ENCODE measurements at places on chromosomes 2 and 18. TPM values are rescaled to one million over a fixed set of nuclear protein-coding genes. Genes with fewer than 3 reads are reported as not detected.

- H3K27me3 ChIP-seq = no peaks in the 10 kb centered on the region
- peaks cover 8% of the 10 kb centered on the region for H3K4me1 ChIP-seq
- no peak overlapping the region for H3K4me3 ChIP-seq
- H3K27ac ChIP-seq = no peak overlapping the region
- DNase-seq = no peak
- H3K36me3 ChIP-seq = no peaks in the 10 kb centered on the region
Measured at GRCh38 chr18:49844903-49845302, 31.6 kb upstream of the ACAA2 start.

DNA sequence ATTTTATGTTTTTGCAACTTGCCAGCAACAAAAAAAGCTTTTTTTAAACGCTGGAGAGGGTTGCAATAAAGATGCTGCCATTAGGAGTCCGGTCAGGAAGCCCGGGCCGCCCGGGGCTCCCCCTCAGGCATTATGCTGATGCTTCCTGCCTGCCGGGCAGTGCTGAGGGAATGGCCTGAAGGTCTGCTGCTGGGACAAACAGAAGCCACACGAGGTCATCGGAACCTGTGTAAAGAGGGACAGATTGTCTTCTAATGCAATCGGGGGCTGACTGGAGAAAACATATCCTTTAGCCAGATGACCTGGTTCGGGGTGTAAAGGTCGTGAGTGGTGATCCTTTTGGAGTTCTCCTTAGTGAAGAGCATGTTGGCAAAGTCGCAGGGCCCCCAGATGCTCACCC lies 2.3 kb downstream of the IMPA2 start:
- no peak for DNase-seq
- peaks cover 11% of the 10 kb centered on the region for H3K4me1 ChIP-seq
- H3K4me3 ChIP-seq = no peak overlapping the region
- H3K27ac ChIP-seq = no peak overlapping the region
- no peaks in the 10 kb centered on the region for H3K27me3 ChIP-seq

DNA sequence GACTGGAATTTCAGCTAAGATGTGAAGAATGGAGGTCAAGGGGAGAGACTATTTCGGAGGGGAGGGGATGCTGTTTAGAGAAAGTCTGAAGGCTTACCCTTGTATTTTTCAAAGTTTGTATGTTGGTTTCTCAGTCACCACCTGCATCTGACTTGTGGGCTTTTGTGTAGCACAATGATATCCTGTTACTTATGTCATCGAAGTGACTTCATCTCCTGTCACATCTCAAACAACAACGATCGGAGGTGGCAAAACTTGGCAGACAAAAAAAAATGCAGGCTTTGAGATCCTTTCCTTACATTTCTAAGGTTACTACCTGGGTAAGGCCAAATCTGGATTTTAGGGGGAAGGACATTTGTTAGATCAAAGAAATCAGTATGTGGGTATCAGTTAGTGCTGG lies 11.7 kb upstream of the CXCR4 start:
- H3K4me1 ChIP-seq = peaks cover 74% of the 10 kb centered on the region
- H3K36me3 ChIP-seq = no peaks in the 10 kb centered on the region
- H3K27ac ChIP-seq = peak overlapping the region; percentile 77
- H3K27me3 ChIP-seq = no peaks in the 10 kb centered on the region

EFHD1 gene
- not detected for total RNA-seq

GRCh38 chr18:56067214-56067894 lies 479.4 kb upstream of the TCF4 start:
- DNase-seq = no peak

- H3K36me3 ChIP-seq = no peaks in the 10 kb centered on the region
- H3K27me3 ChIP-seq = no peaks in the 10 kb centered on the region
Measured at GRCh38 chr18:60667016-60667415, 294.4 kb upstream of the MC4R start.

CEP192 gene
- 32.2 TPM for total RNA-seq

RBM43 gene
- total RNA-seq = 2.7 TPM

DNA sequence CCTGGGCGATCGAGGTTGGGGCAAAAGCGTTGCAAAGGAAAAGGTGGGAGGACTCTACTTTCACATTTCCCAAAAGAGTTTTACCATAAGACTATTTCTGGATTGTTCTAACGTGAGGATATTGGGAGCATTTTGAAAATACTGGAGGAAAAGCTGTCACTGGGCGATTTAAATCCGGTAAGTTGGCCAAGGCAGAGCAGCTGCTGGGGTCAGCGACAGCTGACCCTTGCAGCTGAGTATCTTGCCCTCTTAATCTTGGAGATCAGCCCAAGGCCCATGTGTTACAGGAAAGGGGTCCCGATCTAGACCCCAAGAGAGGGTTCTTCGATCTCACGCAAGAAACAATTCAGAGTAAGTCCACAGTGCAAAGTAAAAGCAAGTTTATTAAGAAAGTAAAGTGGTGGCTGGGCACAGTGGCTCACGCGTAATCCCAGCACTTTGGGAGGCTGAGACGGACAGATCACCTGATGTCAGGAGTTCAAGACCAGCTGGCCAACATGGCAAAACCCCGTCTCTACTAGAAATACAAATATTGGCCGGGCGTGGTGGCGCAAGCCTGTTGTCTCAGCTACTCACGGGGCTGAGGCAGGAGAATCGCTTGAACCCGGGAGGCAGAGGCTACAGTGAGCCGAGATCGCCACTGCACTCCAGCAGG lies 964 bp upstream of the ST3GAL5 start:
- no peaks in the 10 kb centered on the region for H3K27me3 ChIP-seq
- H3K36me3 ChIP-seq = peaks cover 5% of the 10 kb centered on the region
- peak overlapping the region; percentile 94 for H3K4me3 ChIP-seq

- no peak overlapping the region for H3K4me3 ChIP-seq
- no peak for DNase-seq
- H3K27ac ChIP-seq = peak overlapping the region; percentile 22
- H3K36me3 ChIP-seq = no peaks in the 10 kb centered on the region
Measured at GRCh38 chr2:28662468-28663181, 89.0 kb upstream of the PPP1CB start.

DNA sequence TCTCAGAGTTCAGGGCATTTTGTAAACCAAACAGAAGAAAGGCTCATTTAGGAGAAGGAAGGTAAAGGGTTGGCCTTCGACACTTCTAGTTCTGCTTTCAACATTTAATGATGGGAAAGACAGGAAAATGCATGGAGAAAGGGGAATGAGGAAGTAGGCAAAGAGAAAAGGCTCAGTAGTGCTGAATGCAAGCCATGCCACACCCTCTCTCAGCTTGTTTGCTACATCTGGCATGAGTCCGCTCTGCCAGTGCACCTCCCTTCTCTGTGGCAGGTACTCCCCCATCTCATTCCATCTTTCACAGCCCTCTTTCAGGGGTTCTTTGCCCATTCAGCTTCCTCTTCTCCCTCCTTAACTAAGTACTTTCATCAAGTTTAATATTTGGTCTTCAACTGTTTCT lies 120.9 kb upstream of the ITGB6 start:
- H3K27ac ChIP-seq = no peak overlapping the region
- H3K27me3 ChIP-seq = no peaks in the 10 kb centered on the region
- H3K4me1 ChIP-seq = peaks cover 68% of the 10 kb centered on the region
- H3K4me3 ChIP-seq = no peak overlapping the region
- DNase-seq = no peak
- peaks cover 6% of the 10 kb centered on the region for H3K36me3 ChIP-seq

DNA sequence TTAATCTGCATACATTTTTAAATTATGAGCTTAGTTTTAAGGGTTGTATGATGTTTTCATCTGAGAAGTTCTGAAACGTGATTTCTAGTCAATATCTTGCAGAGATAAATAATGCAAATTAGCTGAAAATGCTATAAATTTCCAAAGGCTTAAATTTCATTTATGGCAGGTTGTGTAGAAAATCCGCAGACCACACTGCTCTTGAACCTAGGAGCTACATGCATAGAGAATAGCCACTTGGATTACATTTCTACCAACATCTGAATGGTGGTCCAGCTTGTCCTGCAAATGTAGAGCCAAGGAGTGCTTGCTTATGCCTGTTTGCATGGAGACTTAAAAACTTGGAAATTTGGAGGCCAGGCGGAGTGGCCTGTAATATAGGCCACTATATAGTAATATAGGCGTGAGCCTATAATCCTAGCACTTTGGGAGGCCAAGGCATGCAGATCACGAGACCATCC lies 6.8 kb downstream of the MAT2A start:
- peaks cover 43% of the 10 kb centered on the region for H3K36me3 ChIP-seq
- DNase-seq = no peak
- no peak overlapping the region for H3K27ac ChIP-seq
- no peaks in the 10 kb centered on the region for H3K27me3 ChIP-seq

DNA sequence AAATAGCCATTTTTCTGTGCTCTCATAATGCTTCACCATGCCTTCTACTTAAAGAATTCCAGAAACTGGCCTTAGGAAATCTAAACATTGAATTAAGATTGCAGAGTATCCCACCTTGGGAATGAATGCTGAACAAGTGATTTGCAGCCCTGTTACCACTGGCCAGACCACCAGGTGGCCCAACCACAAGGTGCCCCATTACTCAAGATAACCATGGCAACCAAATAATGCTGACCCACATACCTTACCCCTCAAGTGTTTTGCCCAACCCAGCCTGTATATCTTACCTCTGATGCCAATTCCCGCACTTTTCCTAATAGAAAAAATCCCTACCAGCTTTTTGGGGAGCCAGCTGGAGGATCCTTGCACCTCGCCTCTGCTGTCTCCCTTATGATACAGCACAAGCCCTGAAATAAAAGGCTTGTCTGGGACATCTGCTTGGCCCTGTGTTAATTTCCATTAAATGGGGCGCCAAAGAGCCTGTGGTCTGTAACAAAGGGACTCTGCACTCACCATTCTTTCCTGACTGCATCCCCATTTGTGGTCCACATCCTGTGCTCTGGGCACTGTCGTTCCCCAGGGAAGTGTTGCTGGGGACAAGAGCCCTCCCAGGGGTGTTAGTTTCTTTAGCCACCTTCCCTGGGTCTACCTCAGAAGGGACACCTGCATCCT lies 17.3 kb upstream of the KCNF1 start:
- no peak for DNase-seq
- H3K27me3 ChIP-seq = peaks cover 49% of the 10 kb centered on the region
- H3K4me1 ChIP-seq = no peaks in the 10 kb centered on the region
- no peak overlapping the region for H3K4me3 ChIP-seq
- H3K27ac ChIP-seq = no peak overlapping the region
- H3K36me3 ChIP-seq = no peaks in the 10 kb centered on the region

DNA sequence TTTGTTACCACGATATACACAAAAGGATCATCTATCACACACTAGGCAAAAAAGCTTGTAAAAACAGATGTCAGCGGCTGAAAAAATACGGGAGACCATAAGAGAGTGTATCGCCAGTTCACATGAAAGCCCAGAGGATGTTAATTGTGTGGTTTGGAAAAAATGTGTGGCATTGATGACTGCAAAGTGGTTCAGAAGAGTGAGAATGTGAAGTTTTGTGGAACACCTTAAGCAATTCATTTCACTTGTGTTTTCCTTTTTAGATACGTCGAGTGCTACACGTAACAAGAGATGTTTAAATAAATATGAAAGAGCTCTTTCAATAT lies 61.7 kb upstream of the DAPL1 start:
- no peaks in the 10 kb centered on the region for H3K36me3 ChIP-seq
- H3K4me3 ChIP-seq = no peak overlapping the region
- DNase-seq = no peak
- no peaks in the 10 kb centered on the region for H3K4me1 ChIP-seq
- H3K27ac ChIP-seq = no peak overlapping the region

DNA sequence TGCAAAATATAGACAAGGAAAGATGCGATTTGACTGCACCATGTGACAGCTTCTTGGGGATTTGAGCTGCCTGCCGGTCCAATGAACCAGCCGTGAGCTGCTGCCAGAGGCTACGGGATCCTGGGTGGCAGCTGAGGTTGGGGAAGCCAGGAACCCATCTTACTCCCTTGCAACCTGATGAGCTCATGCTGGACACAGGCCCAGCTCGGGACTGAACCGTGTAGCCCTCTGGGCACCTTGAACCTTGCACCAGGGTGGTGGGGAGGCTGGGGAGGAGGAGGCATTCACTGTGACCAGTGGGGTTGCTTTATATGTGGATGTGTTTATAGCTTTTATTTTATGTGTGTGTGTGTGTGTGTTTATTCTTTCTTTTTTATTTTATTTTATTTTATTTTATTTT lies 9.1 kb downstream of the ALPI start:
- no peak overlapping the region for H3K27ac ChIP-seq
- no peak for DNase-seq
- no peak overlapping the region for H3K4me3 ChIP-seq
- no peaks in the 10 kb centered on the region for H3K36me3 ChIP-seq

- no peak for DNase-seq
- H3K4me3 ChIP-seq = no peak overlapping the region
- no peaks in the 10 kb centered on the region for H3K36me3 ChIP-seq
- H3K27ac ChIP-seq = no peak overlapping the region
- no peaks in the 10 kb centered on the region for H3K4me1 ChIP-seq
Measured at GRCh38 chr2:42456126-42456839, 37.5 kb downstream of the KCNG3 start.

GRCh38 chr2:28565720-28566295 lies 69.9 kb downstream of the PLB1 start:
- no peaks in the 10 kb centered on the region for H3K36me3 ChIP-seq
- DNase-seq = no peak
- peaks cover 3% of the 10 kb centered on the region for H3K4me1 ChIP-seq
- no peak overlapping the region for H3K27ac ChIP-seq
- peak overlapping the region; percentile 85 for H3K4me3 ChIP-seq
- peaks cover 2% of the 10 kb centered on the region for H3K27me3 ChIP-seq

DNA sequence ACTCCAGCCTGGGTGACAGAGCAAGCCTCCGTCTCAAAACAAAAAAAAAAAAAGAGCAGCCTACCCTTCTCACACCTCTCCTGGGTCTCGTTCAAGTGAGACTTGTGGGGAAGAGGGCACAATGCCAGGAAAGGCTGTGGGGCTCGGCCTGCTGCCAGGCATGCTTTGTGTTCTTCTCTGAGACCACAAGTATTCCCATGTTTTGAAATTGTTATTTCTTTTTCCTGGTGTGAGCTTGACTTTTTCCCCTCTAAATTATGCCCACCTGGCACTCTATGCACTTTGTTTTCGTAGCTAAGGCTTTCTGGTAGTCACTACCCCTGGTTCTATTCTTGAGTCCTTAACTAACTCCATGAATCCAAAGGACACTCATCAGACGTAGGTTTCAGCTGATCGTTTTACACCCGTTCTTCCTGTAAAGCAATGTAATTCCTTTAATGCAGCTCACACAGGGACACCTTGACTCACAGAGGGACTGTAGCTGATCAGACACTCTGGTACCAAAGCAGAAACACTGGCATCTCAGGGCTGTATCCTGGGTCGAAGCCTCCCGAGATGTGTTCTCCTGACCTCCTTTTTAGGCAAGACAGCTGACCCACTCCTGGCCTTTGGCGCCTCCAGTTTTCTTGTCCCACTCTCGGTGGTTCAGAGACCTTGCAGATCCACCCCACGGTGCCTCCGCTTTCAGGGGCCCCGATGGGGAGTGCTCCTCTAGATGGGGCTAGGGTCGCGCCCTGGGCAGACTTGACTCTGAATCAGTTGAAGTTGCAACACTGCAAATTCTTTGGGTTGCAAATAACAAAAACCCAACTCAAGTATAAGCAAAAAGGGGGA lies 193.3 kb upstream of the AGAP1 start:
- H3K4me3 ChIP-seq = no peak overlapping the region
- DNase-seq = no peak
- H3K27ac ChIP-seq = no peak overlapping the region
- no peaks in the 10 kb centered on the region for H3K4me1 ChIP-seq
- peaks cover 27% of the 10 kb centered on the region for H3K27me3 ChIP-seq

EVX2 gene
- not detected for total RNA-seq

All from natural killer cell treated with Interleukin-12 subunit alpha and Interleukin-12 subunit beta and Interleukin-15 and Interleukin-18, amount 100 ng/mL, for 72 hours (primary cell).